H4 (cell line): ENCODE measurements at places on chromosomes 11 and 22.

GRCh38 chr11:79253280-79253679, 187.6 kb downstream of the TENM4 start:
- no peak for DNase-seq

- no peak for DNase-seq
Measured at GRCh38 chr11:2904153-2905052, 18.8 kb upstream of the CDKN1C start.

- DNase-seq = no peak
Measured at GRCh38 chr22:37680191-37680851, 4.9 kb downstream of the LGALS1 start.

- DNase-seq = peak; percentile 36
Measured at GRCh38 chr22:38314051-38314932, 2.9 kb downstream of the CSNK1E start.

DNA sequence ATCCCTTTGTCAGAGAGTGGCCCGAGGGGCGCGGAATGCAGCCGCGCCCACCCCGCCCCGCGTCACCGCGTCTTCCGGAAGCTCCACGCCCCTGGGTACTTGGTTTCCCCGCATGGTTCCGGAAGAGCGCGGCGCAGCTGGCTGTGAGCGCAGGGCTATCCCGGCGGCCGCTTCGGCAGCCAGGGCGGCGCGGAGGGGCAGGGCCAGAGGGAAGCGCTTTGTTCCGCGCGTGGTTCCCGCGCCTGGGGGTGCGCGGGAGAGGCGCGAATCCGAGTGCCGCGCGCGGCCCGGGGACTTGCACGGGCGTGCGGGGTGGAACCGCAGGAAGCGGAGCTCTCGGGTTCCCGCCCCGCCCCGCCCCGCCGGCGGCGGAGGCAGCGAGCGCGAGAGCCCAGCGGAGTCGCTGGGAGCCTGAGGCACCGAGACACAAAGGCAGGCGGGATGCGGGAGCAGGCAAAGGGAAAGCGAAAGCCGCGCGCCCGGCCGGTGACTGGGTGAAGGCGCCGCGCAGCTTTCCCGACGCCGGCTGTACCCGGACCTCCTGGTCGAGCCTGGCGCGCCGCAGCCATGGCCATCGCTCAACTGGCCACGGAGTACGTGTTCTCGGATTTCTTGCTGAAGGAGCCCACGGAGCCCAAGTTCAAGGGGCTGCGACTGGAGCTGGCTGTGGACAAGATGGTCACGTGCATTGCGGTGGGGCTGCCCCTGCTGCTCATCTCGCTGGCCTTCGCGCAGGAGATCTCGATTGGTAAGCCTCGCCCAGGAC, at the start of gene PANX1:
Gene PANX1 (plus strand): TSS at position 96 of the 766 bp plus-strand sequence. CDS start 472 bp downstream, at position 568.
- peak; percentile 77 for DNase-seq

DNA sequence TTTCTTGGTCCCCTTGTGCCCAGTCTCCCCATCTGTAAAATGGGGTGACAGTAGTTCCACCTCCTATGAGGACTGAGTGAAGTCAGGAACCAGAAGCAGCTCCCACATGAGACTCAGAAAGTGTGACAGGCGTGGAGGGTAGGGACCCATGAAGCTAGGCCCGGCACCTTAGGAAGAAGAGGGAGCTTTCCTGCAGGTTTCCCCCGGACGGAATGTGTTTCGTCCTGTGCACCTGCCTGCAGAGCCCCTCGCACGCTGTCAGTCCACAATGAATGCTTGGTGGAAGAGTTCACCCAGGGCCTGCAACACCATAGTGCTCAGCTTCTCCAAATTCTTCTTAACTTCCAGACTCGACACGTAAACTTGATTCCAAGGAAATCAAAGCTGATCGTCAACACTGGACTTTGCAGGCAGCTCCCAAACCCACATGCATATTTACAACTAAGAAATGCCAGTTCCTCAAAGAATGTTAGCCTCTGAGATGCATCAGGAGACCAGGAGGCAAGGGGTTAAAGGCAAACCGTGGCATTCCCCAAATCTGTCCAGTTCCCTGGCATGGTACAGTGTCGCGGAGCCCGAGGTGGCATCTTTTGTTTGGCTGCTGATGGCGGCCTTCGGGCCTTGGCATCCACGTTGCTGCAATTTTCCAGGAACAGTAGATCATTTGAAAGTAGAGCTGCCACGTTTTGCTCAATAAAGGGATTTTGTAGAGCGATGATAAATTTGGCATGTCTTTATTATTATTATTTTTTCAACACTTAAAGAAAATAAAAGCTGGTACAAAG, 15.4 kb downstream of the LRP5 start:
- DNase-seq = no peak

- DNase-seq = no peak
Measured at GRCh38 chr11:119571311-119571710, 148.3 kb upstream of the THY1 start.

DNA sequence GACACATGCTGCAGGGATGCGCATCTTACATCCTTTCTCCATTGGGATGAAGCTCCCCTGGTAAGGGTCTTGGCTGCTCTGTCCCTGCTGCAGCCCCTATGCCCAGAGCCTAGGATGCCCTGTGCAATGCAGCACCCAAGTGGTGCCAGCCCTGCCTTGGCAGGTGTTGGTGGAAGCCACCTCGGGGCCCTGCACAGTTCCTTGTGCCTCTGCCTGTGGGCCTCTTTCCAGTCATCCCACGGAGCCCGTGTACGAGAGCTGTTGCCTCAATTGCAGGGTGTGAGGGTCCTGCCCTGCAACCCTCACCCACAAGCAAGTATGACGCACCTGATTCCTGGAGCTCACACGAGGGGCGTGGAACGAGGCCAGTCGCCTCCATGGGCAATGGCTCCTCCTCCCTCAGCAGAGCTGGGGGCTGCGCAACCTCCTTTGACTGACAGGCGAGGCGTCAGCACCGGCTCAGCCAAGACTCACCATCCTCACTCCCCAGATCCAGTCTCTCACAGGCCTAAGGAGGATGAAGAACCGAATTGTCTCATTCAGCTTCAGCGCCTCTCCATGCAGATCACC, 719.6 kb downstream of the BRD1 start:
- DNase-seq = no peak

DNA sequence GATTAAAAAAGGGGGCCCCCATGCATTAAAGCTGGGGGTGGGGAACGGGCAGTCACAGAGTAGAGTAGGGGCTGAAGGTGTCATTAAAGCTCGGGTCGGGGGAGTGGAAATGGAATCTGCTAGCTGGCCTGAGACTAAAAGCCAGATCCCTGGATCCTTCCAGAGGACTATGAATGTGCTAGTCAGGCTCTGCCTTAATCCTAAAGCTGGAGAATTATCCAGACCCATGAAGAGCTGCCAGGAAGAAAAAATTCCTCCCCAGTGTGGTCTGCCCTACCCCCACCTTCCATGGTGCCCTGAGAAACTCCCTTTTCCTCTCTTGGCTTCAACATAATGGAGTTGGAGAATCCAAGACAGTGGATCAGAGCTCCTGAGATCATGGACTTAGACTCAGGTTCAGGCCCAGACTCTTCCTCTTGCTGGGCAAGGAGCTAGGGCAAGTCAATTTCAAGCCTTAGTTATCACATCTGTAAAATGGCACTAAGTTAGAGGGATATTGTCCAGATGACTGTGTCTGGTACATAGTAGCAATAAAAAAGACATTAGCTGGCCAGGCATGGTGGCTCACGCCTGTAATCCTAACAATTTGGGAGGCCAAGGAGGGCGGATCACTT, 24.0 kb upstream of the SMTN start:
- no peak for DNase-seq

DNA sequence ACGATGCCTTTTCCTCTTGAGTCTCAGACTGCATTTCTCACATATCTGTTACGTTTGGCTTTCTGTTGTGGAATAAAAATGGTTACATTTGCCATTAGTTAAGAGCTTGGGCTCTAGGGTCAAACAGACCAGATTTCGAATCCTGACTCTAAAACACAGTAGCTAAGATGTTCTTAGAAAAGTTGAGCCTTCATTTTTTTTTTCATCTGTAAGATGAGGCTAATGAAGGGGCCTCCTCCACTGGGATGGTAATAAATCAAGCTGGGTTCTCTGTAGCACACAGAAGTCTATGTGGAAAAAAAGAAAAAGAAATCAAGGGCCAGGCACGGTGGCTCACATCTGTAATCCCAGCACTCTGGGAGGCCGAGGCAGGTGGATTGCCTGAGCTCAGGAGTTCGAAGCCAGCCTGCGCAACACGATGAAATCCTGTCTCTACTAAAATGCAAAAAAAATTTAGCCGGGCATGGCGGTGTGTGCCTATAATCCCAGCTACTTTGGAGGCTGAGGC, 49.9 kb upstream of the CAPRIN1 start:
- DNase-seq = no peak

GRCh38 chr22:28148816-28149465, 229.9 kb upstream of the PITPNB start:
- no peak for DNase-seq

DNA sequence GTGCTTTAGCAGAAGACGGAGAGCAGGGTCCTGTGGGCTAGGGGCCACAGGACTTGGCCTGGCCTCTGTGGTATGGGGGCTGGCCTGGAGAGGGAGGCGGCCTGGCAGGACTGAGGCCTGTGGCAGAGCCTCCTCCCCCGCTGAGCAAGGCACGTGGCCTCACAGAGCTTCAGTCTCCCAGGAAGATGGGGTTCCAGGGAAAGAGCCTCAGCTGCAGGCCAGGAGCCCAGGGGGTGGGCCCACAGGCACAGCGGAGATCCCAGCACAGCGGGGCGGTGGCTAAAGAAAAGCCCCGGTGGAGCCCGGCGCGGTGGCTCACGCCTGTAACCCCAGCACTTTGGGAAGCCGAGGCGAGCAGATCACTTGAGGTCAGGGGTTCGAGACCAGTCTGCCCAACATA, 2.2 kb downstream of the MAPK12 start:
- no peak for DNase-seq

- peak; percentile 44 for DNase-seq
Measured at GRCh38 chr11:119315131-119316015, 1.6 kb downstream of the MCAM start.

DNA sequence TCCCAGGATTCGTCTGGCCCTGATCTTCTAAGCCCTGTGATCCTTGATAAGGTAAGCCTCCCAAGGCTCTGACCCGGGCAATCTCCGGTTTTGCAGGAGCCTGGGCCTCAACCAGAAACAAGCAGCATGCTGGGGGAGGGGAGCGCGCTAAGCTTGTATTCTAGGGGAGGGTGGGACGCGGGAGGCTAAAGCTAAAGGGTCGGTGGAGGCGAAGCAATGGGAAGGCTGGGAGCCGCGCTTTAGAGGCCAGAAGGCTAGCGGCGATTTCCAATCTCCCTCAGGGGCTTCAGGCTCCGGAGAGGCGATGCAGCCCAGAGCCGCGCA, 753 bp downstream of the PTPN5 start:
- no peak for DNase-seq

DNA sequence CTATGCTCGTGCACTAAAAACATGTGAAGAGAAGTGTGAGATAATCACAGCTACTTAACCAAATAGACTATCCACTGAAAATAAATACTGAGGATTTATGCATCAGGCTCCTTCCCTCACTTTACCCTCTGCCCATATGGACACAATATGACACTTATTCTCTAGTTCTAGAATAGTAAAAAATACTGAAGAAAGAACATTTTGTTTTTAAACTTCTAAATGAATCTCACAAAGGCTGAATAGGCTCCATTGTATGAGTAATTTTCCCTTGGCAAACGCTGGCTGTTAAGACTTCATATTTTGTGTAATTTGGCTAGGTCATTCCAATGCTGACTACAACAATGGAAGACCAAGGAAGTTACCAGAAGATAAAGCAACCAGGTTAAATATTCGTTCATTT, 9.9 kb downstream of the HPS5 start:
- DNase-seq = no peak

DNA sequence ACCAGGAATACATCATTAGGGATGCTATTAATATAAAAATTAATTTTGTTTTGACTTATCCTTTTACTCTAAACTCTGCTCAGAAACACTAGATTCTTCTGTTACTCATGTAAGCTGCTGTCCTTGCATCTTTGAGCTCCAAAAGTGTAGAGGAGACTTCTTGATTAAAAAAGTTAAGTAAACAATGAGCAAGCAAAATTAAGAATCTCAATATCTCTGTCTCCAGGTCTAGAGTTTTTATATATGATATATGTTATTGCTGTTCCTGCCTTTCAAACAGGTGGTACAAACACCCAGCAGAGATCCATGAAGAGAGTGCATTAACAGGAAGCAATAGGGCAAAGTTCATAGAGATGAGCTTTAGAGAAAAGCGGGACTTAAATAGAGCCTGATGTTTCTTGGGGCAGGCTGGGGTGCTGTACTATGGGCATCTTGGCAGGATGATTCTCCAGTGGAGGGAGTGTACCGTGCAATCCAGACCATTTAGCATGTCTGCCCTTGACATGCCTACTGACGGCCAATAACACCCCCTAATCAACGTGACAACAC, 6.9 kb downstream of the MAPK1 start:
- no peak for DNase-seq

- no peak for DNase-seq
Measured at GRCh38 chr11:98227278-98227677, 793.5 kb upstream of the CNTN5 start.

DNA sequence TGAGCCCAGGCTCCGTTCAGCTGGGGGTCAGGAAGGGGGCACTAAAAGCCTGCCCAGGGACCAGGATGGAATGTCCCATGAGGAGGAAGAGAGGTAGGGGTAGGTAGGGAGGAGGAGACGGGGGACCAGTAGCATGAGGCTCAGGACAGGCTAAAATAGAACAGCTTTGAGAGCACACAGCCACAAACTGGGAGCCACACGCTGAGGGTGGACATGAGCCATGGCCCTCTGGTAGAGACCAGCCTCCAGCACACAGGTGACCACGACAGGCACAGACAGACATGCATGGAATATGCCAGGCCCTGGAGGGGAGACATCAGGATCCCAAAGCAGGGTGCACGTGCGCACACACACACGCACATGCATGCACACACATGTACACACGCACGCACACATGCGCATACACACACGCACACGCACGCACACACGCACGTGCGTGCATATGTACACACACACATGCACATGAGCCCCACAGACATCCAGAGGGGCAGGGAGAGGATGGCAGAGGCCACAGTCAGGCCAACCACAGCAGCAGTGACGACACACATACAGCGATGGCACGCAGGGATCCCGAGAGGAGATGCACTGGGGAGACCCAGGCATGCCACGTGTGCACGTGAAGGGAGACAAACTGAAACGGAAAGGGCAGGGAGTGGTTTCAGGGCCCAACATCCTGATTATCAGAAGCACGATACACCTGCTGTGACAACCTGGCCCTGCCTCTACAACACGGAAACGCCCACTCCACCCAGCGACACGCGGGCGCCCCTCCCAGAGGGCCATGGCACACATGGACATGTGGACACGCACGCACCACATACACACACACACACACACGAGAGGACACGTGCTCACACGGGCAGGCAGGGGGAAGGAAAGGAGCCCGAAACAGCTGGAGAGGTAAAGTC, 25.7 kb downstream of the LRRC10B start:
- DNase-seq = no peak

DNA sequence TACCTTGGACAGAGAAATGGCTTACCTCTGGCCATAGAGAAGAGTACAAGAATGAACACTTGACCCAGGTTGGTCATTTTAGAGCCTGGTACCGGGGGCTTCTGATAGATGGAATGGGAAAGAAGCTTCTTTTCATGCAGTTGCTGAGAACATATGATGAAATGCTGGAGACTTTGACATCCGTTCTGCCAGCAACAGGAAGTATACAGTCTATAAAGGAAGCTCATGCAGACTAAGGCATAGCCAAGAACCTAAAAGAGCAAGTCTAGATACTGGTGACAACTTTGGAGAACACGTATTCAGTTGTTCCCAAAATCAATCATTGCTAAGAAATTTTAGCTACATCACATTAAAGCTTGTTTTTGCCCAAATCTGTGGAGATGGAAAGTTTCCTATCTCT, 894.6 kb downstream of the METTL15 start:
- no peak for DNase-seq

- DNase-seq = no peak
Measured at GRCh38 chr11:115224551-115224950, 279.7 kb downstream of the CADM1 start.
